ENCODE measurements at places on chromosomes 6 and 20.

DNA sequence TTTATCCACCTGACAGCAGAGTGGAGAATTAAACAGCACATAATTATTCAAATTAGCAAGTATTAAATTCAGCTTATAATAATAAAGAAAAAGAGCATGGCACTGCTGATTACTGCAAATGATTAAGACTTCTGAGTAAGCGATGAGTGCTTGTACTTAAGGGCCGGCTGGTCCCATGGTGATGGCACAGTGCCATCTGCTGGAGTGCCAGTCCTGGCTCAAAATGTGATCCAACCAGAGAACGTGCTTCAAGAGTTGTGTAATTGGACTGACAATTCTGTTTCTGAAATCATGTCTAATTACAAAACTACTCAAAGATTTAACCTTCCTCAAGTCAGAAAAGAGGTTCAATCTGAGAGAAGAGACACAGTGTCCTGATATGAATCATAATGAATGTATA, 181.6 kb upstream of the RGS17 start:
- DNase-seq = peak; percentile 49

- DNase-seq = no peak
Observed at GRCh38 chr6:164108869-164109769, 694.6 kb downstream of the QKI start.

- DNase-seq = peak; percentile 55
Observed at GRCh38 chr6:139369568-139370282, 4.7 kb downstream of the CITED2 start.

- DNase-seq = no peak
Observed at GRCh38 chr20:12108846-12109245, 191.2 kb downstream of the BTBD3 start.

- DNase-seq = peak; percentile 25
Observed at GRCh38 chr20:51378171-51378928, 164.2 kb downstream of the NFATC2 start.

GRCh38 chr6:147817042-147817689, 308.7 kb downstream of the SAMD5 start:
- DNase-seq = no peak

DNA sequence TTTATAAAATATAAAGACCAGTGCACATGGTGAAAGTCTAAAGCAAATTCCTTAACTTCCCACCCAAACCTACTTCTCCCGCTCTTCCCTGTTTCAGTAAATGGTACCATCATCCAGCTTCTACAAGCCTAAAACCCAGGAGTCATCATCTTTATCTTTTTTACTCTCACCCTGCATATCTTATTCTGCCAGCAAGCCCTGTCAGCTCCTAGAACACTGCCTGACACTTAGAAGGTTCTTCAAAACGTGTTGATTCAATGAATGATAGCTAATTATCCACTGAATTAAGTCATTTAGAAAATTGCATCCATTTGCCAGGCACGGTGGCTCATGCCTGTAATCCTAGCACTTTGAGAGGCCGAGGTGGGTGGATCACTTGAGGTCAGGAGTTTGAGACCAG, 185.7 kb downstream of the TFAP2B start:
- no peak for DNase-seq

GRCh38 chr20:23287354-23288190, 63.0 kb upstream of the NXT1 start:
- DNase-seq = no peak
